ENCODE measurements at places on chromosomes 2 and 18.

GRCh38 chr18:59921384-59921891 is 21.6 kb downstream of the PMAIP1 start:
- DNase-seq: peak; percentile 55

GRCh38 chr2:74581463-74581862 is 26.9 kb downstream of the DOK1 start:
- no peak for DNase-seq

DNA sequence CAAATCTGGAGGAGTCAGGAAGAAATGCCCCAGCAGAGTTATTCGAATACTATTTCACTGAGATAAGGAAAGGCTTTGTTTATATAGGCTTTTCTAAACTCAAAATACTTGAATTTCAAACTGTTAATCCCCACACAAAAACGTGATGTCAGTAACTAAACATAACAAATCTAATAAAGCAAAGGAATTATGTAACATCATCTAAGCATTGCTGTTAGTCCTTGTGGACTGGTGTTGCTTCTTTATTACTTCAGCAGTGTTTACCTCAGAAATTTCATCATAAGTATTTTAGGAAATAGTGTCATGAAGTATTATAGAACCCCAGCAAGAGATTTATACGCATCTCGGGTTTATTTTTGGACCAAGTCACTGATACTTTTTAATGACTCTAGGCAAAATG is 19.7 kb upstream of the SANBR start:
- no peak for DNase-seq

- DNase-seq: no peak
Observed at GRCh38 chr2:126306539-126306938, 349.4 kb upstream of the GYPC start.

Measured in activated T-helper 2 cell treated with anti-CD3 and anti-CD28 coated beads, Interferon-gamma antibody, Interleukin-2, Interleukin-4, amounts not matched to agents 10 μg/mL and 5 μg/mL and 100 μg/mL, durations not matched to agents 14 hours and 24 hours and 36 hours (primary cell).